ENCODE measurements at places on chromosomes 16 and 17.

GRCh38 chr16:61654962-61655361, 381.3 kb downstream of the CDH8 start:
- no peak for DNase-seq

- no peak for DNase-seq
Observed at GRCh38 chr17:35080536-35080935, 17.0 kb upstream of the RFFL start.

DNA sequence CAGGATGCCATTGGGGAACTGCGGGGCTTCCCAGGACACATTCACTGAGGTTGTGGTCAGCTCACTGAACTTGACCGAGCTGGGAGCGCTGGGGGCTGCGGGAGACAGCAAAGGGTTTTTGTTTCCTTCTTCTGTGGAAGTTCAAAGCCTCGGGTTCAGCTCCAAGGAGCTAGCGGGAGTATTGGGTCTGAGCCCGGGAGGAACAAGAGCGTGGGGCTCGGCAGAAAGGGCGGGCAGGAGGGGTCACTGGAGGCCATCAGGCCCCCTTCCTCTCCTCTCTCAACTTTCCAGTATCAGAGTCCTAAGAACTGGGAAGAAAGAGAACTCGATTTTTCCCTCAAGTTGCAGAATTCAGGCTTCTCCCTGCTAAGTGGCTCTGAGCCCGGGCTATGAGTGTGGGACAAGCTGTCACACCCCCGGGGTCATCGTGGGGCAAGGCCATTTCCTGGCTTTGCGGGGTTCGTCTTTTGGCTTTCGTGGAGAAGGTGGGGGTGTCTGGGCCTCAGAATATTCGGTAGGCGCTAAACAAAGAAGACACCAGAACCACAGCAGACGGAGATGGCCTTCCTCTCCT, 53.6 kb upstream of the CDC42EP4 start:
- DNase-seq, result no peak

DNA sequence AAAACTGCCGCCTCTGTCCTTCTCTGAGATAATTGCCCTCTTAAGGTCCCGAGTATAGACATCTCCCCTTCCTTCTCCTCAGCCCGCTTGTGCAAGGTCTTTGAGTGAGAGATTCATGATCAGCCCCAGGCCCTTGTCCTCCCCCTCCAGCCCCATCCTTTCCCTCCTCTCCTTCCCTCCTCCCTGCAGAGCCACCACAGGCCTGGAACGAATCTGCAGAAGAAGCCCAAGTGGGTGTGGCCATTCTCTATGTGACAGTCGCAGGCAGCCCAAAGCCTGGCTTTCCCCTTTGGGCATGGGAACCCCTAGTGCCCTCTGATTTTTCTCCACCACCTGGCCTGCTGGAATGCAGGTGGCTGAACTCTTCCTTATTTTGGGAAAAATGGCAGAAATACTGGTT, 7.2 kb upstream of the NDRG4 start:
- no peak for DNase-seq

GRCh38 chr17:45129426-45129939, 2.8 kb downstream of the PLCD3 start:
- DNase-seq, result no peak

GRCh38 chr17:63439687-63440086, 6.4 kb downstream of the CYB561 start:
- no peak for DNase-seq

DNA sequence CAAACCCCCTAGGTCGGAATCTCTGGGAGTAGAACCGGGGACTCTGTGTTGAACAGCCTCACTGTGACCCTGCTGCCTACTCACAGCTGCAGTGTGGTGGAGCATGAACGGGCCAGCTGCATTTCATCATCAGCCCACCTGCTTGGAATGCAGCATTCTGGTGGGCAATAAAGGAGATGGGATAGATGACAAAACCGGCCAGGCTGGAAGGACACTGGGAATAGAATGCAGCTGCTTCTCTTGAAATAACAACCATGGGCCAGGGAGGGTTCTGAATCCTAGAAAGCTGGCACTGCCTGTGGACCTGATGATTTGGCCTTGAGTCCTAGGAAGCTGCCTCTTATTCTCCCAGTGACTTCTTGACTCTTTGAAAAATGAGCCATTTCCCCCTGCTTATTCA, 23.5 kb downstream of the CFAP97D1 start:
- DNase-seq, result no peak

GRCh38 chr17:40474419-40475002, 26.9 kb downstream of the TNS4 start:
- peak; percentile 50 for DNase-seq

DNA sequence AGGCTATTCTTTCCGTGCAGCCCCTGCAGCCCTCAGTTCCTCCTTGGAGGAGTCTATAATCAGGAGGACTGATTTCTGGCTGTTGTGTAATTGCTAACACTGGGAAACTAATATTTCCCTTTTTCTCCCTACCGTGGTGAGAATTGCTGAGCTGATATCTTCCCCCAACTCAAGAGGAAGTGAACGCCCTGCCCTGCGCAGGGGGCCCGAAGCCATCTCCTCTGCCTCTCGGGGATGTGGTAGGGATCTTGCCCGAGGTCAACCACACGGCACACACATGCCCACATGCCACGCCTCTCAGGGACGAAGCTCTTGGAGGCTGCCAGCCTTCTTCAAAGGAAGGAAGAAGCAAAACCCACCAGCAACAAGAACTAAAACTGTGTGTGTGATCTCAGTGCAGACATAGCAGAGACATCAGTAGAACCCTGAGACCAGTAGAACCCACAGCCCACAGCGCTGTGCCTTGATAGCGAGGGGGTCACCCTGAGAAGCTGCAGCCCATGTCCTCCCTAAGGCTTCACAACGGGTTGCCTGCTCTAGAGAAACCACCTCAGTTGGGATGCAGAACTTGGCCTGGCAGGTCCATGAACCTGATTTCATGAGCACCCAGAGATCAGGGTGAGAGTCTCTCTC, 8.9 kb upstream of the ULK2 start:
- DNase-seq, result peak; percentile 88

GRCh38 chr17:7583253-7584109, at the start of gene MPDU1:
Gene MPDU1 (plus strand): TSS chr17:7583852. CDS start chr17:7583863, 11 bp downstream.
- DNase-seq, result peak; percentile 98

GRCh38 chr17:41394254-41394996, 3.0 kb downstream of the KRT31 start:
- DNase-seq, result no peak

GRCh38 chr16:9645911-9646310, 536.3 kb downstream of the GRIN2A start:
- DNase-seq, result no peak

GRCh38 chr17:7016418-7016817, 4.0 kb downstream of the RNASEK start:
- DNase-seq, result no peak

- peak; percentile 24 for DNase-seq
Observed at GRCh38 chr16:89761304-89761922, 40.1 kb downstream of the ZNF276 start.

DNA sequence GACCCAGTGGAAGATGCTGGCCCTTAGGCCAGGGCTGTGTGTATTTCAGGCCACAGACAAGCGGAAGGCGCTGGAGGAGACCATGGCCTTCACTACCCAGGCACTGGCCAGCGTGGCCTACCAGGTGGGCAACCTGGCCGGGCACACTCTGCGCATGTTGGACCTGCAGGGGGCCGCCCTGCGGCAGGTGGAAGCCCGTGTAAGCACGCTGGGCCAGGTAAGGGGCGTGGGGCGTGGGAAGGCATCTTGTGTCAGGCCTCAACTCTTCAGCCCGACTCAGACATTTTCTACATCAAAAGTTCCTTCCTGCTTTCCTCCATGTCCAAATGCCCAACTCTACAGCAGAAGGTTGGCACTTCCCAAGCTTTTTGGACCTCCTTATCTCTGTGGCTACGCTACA, 6.0 kb downstream of the ABI3 start:
- DNase-seq, result no peak

DNA sequence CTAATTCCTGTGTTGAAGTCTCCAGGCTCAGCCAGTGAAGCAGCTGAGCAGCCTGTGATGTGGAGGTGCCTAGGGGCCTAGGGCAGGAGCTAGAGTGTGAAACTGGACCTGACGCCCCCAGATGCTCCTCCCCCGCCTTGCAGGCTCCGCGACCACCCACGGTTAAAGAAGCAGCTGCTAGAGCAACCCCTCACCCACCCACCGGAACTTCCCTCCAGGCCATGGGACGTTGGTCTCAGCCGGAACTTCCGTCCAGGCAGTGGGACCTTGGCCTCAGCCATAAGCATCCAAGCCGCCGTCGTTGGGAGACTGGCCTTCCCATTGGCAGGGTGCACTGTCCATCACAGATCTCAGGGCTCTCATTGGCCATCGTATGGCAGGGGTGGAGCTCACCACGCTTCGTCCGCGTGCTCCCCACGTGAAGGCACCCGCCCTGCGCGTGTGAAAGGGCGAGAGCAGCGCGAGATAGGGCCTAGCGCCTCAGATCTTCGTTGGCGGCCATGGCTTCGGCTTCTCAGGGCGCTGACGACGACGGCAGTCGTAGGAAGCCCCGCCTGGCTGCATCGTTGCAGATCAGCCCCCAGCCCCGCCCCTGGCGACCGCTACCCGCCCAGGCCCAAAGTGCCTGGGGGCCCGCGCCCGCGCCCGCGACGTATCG, at the start of gene ADAD2:
Gene ADAD2, plus strand, starts transcription at position 427 of the 658 bp plus-strand sequence. Its CDS starts 74 bp downstream, at position 501.
- no peak for DNase-seq

DNA sequence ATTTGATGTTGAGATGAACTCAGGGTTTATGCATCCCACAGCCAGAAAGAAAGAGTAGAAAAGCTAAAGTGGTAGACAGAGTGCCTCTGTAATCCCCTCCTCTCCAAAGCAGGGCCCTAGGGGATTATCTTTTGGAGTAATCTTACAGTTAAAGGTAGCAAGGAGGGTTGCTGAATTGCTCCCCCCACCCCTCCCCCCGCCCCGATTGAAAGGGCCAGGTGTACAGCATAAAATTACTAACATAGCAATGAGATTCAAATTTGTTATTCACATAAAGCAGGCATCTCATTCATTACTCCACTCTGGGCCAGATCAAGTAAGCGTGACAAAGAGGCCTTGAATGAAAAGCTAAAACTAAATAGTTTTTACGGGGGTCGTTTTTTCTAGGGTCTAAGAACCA, 72.7 kb downstream of the STH start:
- no peak for DNase-seq

DNA sequence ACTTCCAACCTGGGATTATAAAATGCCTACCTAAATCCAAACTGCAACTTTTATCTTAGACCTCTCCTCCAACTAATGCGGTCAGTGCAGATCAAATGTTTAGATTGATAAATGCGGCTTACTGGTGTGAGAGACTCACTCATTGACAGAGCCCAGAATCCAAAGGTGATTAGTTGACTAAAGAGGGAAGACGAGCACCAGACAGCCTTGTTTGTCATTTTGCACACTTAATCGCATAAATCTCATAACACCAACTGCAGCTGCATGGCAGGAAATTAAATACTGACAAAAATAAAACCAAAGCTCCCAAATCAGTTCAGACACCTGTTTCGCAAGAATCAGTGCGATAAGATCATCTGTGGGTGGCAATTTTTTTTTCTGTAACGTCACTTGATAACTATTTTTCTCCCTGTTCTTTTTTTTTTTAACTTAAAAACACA, 35.9 kb downstream of the NACA2 start:
- peak; percentile 9 for DNase-seq

DNA sequence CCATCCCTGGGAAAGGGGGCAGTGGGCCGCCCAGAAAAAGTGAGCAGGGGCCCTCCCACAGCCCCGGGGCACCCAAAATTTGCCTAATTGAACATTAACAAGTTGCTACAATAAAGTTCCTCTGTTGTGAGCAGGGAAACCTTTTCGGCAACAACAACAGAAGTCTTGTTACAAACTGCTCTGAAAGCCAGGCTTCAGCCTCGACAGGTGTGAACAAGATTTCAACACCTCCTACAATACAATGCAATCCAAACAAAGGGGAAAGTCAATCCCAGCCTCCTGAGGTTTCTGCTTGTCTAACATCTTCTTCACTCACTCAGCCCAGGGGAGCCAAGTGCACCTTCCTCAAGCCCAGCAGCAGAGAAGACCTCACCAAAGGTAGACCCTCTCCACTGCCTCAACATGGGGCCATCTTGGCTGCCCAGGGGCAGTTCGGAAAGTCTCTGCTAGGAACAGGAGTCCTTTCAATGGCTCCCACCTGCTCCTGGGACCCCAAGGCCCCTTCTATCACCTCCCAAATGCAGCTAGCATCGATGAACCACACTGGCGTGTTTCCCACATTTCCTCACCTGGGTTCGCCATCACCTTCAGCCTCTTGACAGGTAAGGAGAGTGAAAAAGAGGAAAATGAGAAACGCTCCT, 19.1 kb downstream of the ZFHX3 start:
- no peak for DNase-seq

GRCh38 chr17:71184716-71185115, 936.1 kb upstream of the SOX9 start:
- DNase-seq, result no peak

DNA sequence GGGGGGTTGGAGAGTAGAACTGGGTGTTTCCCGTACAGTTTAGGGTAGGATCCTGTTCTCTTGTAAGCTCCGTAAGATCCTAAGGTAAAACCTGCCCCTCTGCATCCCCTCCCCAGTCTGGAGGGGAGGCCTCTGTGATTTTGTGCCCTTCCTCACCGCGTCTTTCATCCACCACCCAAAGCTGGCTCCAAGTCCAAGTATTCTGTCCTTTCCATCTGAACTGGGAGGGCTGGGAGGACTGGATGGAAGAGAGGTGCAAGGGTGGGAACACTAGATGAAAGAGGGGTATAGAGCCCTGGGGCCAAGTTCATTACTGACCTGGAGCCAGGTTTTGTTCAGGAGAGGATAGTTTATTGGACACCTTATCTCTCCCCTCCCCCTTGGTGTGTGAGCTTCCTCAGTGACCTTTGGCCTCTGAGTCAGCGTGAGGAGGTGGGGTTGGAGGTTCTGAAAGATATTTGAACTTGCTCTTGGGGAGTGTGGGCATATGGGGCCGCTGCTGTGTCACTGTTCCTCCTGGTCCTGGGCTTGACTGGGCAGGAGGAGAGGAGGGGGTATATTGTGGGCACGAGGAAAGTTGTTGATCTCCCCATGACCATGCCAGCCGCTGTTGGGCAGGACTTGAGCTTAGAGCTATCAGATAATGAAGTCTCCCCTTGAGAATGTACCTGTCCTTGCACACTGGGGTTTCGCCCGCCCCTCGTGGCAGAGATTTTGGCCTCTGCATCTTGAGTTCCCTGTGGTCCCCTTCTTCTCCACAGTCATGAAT, 1.6 kb downstream of the LASP1 start:
- DNase-seq, result peak; percentile 94

DNA sequence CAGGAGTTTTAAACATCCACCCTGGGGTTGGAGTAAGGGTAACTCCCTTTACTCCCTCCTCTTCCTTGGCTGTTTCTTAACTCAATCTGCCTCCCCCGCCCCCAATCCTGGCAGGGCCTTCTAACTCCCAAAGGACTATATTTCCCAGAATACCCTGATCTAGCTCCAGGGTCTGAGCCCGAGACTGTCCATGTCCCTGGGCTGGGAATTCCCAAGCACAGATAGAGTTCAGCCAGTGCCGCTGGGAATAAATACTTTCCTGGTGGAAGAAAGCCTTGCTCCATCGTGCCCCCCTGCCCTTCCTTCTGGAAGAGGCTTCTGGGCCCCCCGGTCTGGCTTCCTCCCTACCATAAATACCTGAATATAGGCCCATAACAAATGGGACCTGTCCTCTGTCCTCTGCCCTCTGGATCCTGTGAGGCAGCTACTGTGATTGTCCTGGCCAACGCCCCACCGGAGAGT, 10.2 kb downstream of the BAHCC1 start:
- no peak for DNase-seq

Measured in hematopoietic multipotent progenitor cell treated with erythropoietin and hydrocortisone succinate and interleukin-3 and kit ligand, for 6 days (in vitro differentiated cells).